ENCODE measurements at places on chromosomes 3 and 15.

DNA sequence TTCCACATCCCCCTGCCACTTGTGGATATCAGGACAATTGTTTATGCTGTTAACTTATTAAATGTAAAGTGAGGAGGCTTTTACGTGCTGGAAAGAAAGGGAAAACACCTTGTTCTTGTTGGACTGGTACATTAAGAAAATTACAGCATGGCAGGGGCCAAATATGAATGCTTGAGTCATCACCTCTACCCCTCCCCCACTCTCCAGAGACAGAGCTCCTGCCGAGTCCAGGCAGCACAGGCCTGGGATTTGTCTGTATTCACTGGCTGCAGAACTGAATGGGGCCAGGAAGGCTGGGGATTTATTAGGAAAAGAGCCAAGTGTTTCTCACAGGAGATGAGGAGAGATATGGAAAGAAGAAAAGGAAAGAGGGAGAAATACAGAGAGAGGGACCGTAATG lies 308.9 kb downstream of the EPHB1 start:
- no peak for DNase-seq

GRCh38 chr15:64875641-64876223 lies 34.0 kb downstream of the PLEKHO2 start:
- no peak for DNase-seq

- DNase-seq, result no peak
Measured at GRCh38 chr3:152209060-152209459, 59.7 kb upstream of the MBNL1 start.

GRCh38 chr3:45143673-45144671 lies 2.2 kb downstream of the CDCP1 start:
- DNase-seq, result no peak

DNA sequence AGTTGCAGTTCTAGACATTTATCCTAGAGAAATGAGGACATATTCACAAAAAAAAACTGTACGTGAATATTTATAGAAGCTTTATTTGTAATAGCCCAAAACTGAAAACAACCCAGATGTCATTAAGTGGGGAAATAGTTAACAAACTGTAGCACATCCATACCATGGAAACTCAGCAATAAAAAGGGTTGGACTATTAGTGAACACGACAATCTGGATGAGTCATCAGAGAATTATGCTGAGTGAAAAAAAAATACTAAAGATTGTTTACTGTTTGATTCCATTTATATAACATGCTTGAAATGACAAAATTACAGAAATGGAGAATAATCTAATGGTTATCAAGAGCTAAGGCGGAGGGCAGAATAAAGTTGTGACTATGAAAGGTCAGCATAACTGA lies 59.5 kb downstream of the CPA3 start:
- DNase-seq, result no peak

DNA sequence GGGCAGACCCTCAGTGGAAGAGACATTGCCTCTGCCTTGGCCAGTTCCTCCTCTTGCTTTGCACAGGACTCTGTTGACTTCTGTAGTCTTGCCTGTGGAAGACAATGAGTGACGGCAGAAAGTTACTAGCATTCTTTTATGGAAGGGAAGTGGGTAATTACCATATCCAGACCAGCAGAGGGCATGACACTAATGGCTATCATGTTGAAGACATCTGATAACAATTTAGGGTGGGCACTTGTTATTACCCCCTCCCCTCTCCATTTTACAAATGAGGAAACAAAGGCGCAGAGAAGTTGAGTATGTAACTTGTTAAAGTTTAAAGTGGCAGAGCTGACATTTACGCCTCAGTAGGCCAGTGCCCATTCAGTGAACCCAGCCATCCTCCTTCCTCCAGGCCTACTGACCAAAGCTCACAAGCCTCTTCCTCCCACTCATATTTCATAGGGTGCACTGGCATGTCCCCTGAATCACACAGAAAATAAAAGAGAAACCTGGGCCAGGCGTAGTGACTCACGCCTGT lies 48.2 kb upstream of the FMN1 start:
- peak; percentile 35 for DNase-seq
